ENCODE measurements at places on chromosomes 7 and 10.

DNA sequence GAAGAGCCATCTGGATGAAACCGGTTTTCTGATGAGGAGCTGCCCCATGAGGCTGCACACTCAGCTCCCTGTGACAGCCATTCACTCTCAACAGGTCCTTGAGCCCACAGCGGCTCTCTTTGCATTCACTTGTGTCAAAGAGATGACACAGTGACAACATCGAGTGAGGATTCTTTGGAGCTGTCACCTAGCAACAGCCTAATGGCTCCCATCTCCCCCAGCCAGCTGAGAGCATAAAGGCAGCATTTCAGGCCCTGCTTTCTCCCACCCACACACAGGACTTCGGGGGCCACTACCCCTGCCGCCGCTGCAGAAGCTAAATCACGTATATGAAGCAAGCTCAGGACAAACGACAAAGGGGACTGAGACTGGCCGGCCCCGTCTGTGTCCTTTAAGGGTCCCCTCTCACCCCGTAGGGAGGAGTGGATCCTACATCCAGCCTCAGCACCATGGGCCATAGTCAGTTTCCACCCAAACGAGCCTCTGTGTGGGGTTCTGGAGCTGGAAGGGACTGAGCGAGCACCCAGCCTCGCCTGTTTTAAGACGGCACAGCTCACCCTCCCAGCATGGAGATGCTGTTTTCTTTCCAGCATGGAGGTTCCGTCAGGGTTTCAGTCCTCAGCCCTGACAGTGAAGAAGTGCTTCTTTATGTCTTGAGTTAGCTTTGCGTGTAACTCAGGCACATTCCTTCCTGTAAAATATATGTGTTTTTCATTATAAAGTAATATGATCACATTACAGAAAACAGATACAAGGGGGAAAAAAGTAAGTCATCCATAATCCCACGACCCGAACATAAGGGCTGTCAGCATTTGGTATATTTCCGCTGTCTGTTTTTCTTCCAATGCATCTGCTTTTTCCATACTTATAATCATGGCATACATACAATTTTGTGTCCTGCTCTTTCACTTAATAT, 4.9 kb downstream of the CPA4 start:
- no peak overlapping the region for H3K27ac ChIP-seq
- no peaks in the 10 kb centered on the region for H3K27me3 ChIP-seq
- H3K4me3 ChIP-seq, result no peak overlapping the region
- DNase-seq, result no peak
- H3K36me3 ChIP-seq, result no peaks in the 10 kb centered on the region

DNA sequence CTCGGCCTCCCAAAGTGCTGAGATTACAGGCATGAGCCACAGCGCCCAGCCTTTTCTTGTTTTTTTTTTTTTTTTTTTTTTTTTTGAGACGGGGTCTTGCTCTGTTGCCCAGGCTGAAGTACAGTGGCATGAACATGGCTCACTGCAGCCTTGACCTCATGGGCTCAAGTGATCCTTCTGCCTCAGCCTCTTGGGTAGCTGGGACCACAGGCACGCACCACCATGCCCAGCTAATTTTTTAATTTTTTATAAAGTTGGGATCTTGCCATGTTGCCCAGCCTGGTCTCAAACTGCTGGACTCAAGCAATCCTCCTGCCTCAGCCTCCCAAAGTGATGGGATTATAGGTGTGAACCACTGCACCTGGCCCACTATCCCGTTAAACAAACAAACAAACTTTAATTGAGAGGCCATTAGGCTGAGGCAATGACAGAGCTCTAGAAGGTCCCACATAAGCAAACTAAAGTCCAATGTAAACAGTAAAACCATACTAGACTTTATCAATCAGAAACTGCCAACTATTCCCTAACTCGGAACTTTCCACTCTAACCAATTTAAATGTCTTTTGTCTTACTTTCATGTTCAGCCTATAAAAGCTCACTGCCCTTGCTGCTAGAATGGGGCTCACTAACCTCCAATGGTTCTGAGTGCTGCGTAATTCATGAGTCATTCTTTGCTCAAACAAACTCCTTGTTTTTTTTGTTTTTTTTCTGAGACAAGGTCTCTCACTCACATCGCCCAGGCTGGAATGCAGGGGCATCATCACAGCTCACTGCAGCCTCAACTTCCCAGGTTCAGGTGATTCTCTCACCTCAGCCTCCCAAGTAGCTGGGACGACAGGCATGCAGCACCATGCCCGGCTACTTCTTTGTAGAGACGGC, 1.9 kb downstream of the DHX32 start:
- no peaks in the 10 kb centered on the region for H3K36me3 ChIP-seq
- no peak overlapping the region for H3K27ac ChIP-seq
- no peaks in the 10 kb centered on the region for H3K4me1 ChIP-seq
- no peak overlapping the region for H3K4me3 ChIP-seq
- DNase-seq, result no peak

DNA sequence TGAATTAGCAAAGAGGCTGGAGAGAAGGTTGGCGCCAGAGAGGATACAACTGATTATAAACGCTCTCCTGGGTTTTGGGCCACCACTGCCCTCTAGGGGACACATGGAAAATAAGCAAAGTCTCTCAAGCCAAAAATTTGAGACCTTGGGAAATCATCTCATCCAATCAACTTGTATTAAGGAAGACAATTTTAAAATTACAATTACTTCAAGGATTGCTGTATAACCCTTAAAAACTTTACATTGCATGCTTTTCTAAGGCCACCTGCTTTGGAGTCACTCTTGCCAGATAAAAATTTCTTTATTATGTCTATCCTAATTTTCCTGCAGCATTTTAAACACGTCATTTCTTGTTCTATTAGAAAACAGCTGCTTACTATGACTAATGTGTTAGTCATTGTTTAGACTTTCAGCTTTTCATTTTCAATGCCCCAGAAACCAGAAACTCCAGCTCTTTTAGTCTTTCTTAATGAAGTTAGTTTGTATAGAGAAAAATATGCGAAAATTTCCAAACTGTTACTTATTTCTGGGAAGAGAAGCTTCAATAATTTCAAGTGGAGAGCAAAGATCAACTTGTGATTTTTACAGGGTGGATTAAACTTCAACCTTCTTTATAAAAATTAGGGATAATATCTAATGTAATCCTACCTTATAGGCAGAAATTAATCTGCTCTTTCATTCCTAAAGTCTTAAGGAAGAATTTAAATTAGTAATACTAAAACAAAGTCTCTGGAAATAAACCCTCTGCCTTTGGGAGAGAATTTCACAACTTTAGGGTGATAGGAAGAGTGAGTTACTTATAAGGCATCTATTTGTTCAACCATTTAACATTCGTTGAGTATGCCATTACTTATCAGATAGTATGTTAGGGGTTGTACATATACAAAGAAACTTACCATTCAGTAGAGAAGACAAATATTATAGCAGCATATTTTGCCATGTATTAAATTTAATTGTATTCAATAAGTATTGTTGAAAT, 20.6 kb upstream of the RHOBTB1 start:
- H3K27me3 ChIP-seq, result no peaks in the 10 kb centered on the region
- no peak overlapping the region for H3K4me3 ChIP-seq
- DNase-seq, result peak; percentile 11
- no peaks in the 10 kb centered on the region for H3K36me3 ChIP-seq

DNA sequence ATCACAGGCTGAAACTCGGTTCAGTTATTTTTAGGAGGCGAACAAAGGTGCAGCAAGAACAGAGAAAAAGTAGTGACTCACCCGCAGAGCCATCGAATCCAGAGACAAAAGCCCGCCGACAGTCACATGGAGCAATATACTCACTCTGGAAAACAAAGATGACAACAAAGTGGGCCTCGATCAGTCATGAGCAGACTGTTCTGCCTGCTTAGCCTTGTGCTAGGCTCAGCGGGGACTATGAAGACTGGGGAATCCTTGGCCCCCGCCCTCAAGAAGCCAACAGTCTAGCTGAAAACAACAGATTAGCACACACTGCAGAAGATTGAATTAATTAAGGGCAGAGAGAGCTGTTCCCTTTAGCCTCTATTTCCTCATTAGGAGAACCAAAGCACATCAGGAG, 30.4 kb downstream of the XPNPEP1 start:
- H3K27ac ChIP-seq, result no peak overlapping the region
- no peak for DNase-seq
- no peaks in the 10 kb centered on the region for H3K27me3 ChIP-seq
- no peaks in the 10 kb centered on the region for H3K4me1 ChIP-seq
- peaks cover 28% of the 10 kb centered on the region for H3K36me3 ChIP-seq

GRCh38 chr7:133510326-133511055, 257.6 kb downstream of the EXOC4 start:
- no peaks in the 10 kb centered on the region for H3K27me3 ChIP-seq
- H3K4me1 ChIP-seq, result no peaks in the 10 kb centered on the region
- no peaks in the 10 kb centered on the region for H3K36me3 ChIP-seq

GRCh38 chr7:135342887-135343286, 109.2 kb downstream of the STRA8 start:
- H3K27ac ChIP-seq, result no peak overlapping the region
- no peak for DNase-seq
- no peaks in the 10 kb centered on the region for H3K36me3 ChIP-seq
- no peaks in the 10 kb centered on the region for H3K27me3 ChIP-seq

- H3K36me3 ChIP-seq, result no peaks in the 10 kb centered on the region
- H3K4me3 ChIP-seq, result no peak overlapping the region
- DNase-seq, result no peak
- no peak overlapping the region for H3K27ac ChIP-seq
- no peaks in the 10 kb centered on the region for H3K27me3 ChIP-seq
- no peaks in the 10 kb centered on the region for H3K4me1 ChIP-seq
Measured at GRCh38 chr7:47609803-47610452, 28.0 kb upstream of the TNS3 start.

DNA sequence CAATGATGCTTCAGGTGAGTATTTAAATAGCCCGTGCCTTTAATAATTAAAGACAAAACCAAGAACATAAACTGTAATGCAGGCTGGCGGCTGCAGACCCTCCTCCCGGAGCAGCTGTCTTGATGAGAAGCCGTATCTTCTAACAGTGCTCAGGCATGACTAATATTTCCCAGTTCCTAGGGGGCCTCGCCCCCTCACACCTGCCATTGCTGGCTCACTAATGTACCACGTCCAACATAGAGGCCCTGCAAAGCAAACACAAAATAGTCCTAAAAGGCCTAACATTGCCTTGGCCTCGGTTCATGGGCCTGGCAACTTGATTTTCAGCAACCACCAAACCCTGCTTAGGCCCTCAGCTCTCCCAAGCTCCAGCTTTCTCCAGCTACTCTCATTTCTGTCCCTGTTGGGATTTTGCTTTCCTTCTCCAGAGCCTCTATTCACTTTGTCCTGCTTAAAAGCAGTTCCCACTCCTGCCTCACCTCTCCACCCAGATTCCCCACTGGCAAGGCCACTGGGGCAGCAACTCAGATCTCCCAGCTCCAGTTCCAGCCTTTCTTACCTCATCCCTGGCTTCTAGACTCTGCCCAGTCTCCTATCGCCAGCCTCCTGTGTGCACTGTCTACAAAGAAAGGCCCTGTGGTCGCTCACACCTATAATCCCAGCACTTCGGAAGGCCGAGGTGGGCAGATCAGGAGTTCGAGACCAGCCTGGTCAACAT, 16.2 kb downstream of the SORBS1 start:
- no peaks in the 10 kb centered on the region for H3K27me3 ChIP-seq
- H3K36me3 ChIP-seq, result no peaks in the 10 kb centered on the region
- no peak overlapping the region for H3K4me3 ChIP-seq
- H3K4me1 ChIP-seq, result no peaks in the 10 kb centered on the region
- no peak for DNase-seq

DNA sequence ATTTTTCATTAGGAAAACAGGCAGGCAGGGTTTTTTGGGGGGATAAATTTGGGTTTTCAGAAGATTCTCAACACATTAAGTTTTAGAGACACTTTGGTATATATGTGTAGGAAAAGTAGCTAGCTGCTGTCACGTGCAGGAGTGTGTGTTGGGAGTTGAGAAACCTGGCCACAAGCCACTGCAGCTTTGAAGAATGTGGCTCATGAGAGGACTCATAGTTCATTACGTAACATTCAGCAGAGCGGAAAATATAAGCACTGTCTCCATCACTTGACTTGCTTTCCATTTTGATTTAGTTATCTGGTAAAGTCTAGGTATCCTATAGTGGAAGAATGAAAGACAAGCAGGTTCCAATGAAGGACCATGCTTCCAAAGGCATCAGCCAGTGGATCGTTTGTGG, 31.2 kb downstream of the SMNDC1 start:
- no peak overlapping the region for H3K4me3 ChIP-seq
- no peaks in the 10 kb centered on the region for H3K27me3 ChIP-seq
- peaks cover 12% of the 10 kb centered on the region for H3K4me1 ChIP-seq

- DNase-seq, result no peak
- no peaks in the 10 kb centered on the region for H3K27me3 ChIP-seq
- H3K4me1 ChIP-seq, result no peaks in the 10 kb centered on the region
- H3K36me3 ChIP-seq, result no peaks in the 10 kb centered on the region
- no peak overlapping the region for H3K4me3 ChIP-seq
- H3K27ac ChIP-seq, result no peak overlapping the region
Measured at GRCh38 chr7:20539201-20539600, 76.3 kb upstream of the ABCB5 start.

- H3K27ac ChIP-seq, result no peak overlapping the region
- H3K36me3 ChIP-seq, result no peaks in the 10 kb centered on the region
- peak overlapping the region; percentile 67 for H3K4me3 ChIP-seq
- no peak for DNase-seq
Measured at GRCh38 chr7:55254242-55254595, 110.9 kb upstream of the LANCL2 start.

- no peak overlapping the region for H3K27ac ChIP-seq
- no peak for DNase-seq
- no peaks in the 10 kb centered on the region for H3K4me1 ChIP-seq
- H3K4me3 ChIP-seq, result no peak overlapping the region
- no peaks in the 10 kb centered on the region for H3K36me3 ChIP-seq
Measured at GRCh38 chr10:120927352-120927751, 76.2 kb downstream of the WDR11 start.

- H3K4me3 ChIP-seq, result no peak overlapping the region
- no peak for DNase-seq
- H3K27ac ChIP-seq, result peak overlapping the region; percentile 68
- H3K36me3 ChIP-seq, result no peaks in the 10 kb centered on the region
Measured at GRCh38 chr10:32981760-32982159, 23.7 kb upstream of the ITGB1 start.

- no peaks in the 10 kb centered on the region for H3K4me1 ChIP-seq
- no peak for DNase-seq
- no peaks in the 10 kb centered on the region for H3K36me3 ChIP-seq
- H3K27me3 ChIP-seq, result no peaks in the 10 kb centered on the region
- H3K27ac ChIP-seq, result no peak overlapping the region
Measured at GRCh38 chr10:73060738-73061635, 35.7 kb downstream of the P4HA1 start.

GRCh38 chr7:121621937-121622336, 225.8 kb upstream of the FAM3C start:
- H3K4me1 ChIP-seq, result no peaks in the 10 kb centered on the region
- H3K27me3 ChIP-seq, result no peaks in the 10 kb centered on the region
- no peak overlapping the region for H3K4me3 ChIP-seq
- no peak for DNase-seq

Data from effector memory CD4-positive, alpha-beta T cell (primary cell).